ENCODE measurements at places on chromosomes 13 and 19.

DNA sequence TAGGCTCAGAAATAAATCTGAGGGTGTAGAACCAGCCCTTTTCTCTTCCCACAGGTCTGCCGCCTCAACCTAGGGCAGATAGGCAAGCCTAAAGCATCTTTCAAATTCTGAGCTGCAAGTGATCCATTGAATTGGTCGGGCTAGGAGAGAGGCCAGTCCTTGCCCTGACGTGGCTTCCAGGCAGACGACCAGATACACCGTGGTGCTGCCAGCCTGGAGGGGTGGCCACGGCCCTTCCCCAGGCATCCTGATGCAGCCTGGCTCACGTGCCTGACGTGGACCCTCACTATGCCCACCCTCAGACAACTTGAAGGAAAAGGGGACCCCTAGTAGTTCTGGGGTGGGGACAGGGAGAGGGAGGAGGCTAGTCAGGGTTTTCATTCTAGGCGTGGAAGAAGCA is 859.3 kb upstream of the KLHL1 start:
- no peak for DNase-seq

GRCh38 chr13:77898097-77898496 is 20.5 kb downstream of the EDNRB start:
- DNase-seq = no peak

DNA sequence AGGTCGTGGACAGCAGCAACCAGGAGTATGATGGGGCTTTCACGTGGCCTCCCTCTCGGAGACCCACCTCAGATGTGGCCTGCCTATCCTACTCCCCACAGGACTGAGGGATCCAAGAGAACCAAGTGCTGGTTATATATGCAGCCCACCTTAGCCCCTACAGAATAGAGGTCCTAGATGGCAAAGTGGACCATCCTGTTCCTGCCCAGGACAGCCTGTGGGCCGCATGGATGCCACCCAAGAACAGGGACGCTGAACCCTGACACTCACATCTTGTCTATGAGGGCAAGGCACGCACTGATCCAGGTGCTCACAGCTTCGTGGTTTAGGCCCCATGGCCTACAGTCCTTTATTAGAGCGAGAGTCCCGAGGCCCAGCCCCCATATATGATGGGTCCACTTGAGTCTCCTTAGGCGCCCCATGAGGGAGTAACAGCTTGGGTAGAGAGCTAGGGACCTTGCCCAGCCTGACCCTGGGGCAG is 1.5 kb upstream of the SLC27A5 start:
- peak; percentile 81 for DNase-seq

- DNase-seq = no peak
Observed at GRCh38 chr13:111328574-111329410, 8.3 kb downstream of the TEX29 start.

DNA sequence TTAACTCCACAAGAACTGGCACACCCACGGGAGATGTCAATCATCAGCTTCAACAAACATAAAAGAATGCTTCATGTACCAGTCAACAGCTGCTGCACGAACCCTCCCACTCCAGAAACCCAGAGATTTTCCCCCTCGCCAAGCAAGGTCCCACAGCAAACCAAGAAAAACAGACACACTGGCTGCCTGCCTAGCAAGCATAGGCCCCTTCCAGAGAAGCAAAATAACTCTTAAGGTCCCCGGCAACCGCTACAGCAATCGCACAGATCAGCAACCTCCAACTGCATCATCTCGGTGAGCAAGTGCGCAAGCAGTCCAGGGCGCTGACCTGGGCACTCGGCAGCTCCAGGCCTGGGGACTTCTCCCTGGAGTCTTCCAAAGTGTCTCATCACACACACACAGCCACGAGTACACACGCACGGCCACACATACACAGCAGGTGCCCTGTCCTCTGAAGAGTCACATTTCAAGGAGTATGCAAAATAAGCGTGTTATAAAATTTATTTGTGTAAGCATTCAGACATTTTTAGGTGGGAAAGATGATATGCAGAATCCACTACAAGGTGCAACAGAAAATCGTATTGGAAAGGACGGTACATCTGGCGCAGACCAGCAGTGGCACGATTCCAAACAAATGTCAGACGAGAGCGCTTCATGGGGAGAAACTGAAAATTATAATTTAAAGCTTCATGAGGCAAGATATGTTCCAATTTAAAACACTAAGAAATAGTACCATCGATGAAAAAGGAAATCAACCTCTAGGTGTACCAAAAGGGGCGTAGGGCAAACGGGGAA is 125.0 kb downstream of the STK24 start:
- peak; percentile 4 for DNase-seq

GRCh38 chr13:91078093-91078679 is 269.3 kb upstream of the MIR17HG start:
- peak; percentile 18 for DNase-seq

GRCh38 chr19:10603873-10604459 is 16.9 kb upstream of the AP1M2 start:
- no peak for DNase-seq

- peak; percentile 50 for DNase-seq
Observed at GRCh38 chr19:18593367-18594095, 4.9 kb downstream of the REX1BD start.

- no peak for DNase-seq
Observed at GRCh38 chr13:51626749-51627148, 42.5 kb downstream of the WDFY2 start.

DNA sequence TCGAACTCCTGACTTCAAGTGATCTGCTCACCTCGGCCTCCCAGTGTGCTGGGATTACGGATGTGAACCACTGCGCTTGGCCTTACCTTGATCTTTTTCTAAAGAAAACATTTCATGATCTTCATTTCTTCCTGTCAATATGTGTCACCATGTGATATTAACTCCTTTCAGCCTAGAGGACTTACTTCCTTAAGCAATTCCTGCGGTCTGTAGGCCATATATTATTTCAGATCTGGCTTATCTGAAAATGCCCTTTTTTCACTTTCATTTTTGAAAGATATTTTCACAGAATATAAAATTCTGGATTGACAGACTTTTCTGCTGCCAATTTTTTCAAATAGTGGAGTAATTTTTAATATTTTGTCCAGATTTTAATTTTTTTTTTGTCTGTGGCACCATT is 2.0 kb upstream of the GPR32 start:
- no peak for DNase-seq

- DNase-seq = no peak
Observed at GRCh38 chr19:3189702-3190469, 4.2 kb downstream of the NCLN start.

DNA sequence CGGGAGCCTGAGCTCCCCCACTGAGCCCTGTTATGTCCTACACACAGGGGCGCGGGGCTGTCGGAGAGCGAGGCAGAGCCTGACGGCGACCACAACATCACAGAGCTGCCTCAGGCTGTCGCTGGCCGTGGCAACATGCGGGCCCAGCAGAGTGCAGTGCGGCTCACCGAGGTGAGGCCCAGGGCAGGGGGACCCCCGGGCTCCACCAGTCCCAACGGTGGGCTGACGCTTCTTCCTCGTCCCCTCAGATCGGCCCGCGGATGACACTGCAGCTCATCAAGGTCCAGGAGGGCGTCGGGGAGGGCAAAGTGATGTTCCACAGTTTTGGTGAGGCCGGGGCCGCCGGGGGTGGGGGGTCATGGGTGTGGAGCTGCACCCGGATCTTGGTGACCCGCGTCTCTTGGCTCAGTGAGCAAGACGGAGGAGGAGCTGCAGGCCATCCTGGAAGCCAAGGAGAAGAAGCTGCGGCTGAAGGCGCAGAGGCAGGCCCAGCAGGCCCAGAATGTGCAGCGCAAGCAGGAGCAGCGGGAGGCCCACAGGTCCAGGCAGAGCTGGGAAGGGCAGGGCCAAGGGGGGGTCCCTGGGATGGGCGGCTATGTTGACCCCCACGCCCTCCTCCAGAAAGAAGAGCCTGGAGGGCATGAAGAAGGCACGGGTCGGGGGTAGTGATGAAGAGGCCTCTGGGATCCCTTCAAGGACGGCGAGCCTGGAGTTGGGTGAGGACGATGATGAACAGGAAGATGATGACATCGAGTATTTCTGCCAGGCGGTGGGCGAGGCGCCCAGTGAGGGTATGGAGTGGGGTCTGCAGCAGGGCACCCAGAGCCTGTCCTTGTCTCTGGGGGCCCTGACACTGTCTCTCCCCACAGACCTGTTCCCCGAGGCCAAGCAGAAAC is 1.2 kb upstream of the P2RY11 start:
- no peak for DNase-seq

- DNase-seq = peak; percentile 12
Observed at GRCh38 chr19:2533686-2534422, 57.9 kb downstream of the GADD45B start.

GRCh38 chr13:41710771-41711170 is 250.1 kb downstream of the VWA8 start:
- no peak for DNase-seq

GRCh38 chr19:29515706-29516357 is 10.0 kb upstream of the VSTM2B start:
- DNase-seq = no peak

DNA sequence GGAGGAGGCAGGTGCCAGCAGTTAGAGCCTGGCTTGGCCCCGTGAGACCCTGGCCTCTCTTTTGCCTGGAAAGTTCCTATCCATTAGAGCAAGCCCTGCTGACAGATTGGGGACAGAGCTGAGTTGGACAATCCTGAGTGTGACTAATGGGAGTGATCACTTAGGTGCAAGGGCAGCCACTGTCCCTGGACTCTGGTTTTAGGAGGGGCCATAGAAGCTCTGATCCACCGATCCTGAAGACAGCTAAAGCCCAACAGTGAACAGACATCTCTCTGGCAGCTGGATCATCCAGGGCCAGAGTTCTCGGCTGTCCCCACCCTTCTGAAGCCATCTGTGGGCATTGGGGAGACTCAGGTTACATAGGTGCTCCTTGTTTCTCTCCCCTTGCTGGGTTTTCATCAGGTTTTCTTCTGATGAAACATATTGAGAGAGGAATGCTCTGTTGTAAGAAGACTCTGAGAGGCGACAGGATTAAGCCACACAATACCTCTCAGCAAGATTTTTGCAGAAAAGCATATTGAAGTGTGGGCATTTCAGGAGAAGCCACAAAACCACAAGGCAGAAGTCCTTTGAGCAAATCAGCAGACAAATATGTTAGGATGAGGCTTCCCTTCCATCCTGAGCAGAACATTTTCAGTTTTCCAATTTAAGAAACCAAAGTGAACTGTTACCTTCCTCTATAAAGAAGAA is 288.0 kb upstream of the MAB21L1 start:
- DNase-seq = no peak

DNA sequence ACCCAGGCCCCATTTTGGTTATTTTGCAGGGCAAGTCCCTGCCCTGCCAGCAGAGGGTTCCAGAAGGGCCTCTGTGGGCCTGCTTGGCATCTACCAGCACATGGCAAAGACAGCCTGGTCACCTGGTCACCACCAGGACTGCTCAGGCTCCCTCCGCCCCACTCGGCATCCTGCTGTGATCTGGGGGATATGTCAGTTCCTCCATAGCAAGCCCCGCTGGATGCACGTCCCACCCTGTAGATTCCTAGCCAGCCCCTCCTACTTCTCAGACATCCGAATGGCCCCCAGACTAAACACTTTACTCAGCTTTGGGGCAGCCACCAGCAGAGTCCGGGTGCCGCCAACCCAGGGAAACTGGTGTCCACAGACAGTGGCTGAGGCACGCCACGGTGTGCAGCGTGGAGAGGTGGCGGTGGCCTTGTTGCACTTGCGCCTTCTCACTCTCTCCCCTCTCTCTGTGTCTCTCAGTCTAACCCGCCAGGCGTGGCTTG is 31.8 kb upstream of the USE1 start:
- no peak for DNase-seq

DNA sequence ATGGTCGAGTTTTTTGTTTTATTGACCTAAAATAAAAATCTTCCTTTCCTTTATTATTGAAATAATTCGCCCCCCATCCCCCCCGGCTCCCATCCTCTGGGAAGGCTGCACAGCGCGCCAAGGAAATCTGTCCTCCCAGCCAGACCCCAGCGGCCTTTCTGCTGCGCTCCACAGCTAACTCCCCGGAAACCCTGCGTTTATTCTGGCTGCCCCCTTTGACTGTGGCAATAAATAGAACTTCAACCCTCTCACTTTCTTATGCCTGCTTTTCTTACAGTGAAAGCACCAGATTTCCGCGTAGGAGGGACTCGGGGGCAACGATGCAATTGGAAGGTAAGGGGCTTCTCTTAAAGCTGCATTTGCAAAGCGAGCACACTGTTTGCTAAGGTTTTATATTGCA is 9.7 kb upstream of the C19orf12 start:
- no peak for DNase-seq

- no peak for DNase-seq
Observed at GRCh38 chr13:87035526-87035925, 635.6 kb upstream of the SLITRK5 start.

- no peak for DNase-seq
Observed at GRCh38 chr13:71677124-71677523, 189.9 kb downstream of the DACH1 start.

GRCh38 chr13:32045982-32046785 is 14.6 kb downstream of the FRY start:
- peak; percentile 91 for DNase-seq

DNA sequence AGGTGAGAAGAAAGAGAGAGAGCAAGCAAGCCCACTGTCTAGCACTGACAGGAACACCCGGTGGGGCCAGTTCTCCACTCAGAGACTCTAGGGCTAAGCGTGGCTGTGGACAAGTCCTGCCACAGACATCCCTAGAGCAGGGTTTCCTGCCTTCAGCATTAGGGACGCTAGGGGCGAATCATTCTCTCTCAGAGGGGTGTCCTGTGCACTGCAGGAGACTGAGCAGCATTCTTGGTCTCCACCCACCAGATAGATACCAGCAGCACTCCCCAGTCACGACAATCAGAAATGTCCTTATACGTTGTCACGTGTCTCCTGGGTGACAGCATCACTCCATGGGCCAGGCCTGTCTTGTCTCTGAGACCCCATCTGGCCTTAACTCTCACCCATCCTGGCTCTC is 1.5 kb downstream of the OR10H1 start:
- no peak for DNase-seq

DNA sequence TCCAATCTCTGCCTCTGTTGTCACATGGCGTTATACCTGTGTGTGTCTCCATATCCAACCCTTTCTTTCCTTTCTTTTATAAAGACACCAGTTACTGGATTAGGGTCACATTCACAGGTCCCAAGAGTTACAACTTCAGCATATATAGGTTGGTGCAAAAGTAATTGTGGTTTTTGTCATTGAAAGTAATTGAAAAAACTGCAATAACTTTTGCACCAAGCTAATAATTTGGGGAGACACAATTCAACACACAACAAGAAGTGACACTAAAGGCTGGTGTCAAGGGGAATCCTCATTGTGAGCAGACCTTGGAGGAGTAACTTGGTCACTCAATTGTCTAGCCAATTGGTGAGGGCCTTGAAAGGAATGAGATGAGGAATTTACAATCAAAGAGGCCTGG is 1366.1 kb downstream of the PCDH9 start:
- no peak for DNase-seq

- no peak for DNase-seq
Observed at GRCh38 chr13:51920267-51920666, 58.5 kb downstream of the CCDC70 start.

DNA sequence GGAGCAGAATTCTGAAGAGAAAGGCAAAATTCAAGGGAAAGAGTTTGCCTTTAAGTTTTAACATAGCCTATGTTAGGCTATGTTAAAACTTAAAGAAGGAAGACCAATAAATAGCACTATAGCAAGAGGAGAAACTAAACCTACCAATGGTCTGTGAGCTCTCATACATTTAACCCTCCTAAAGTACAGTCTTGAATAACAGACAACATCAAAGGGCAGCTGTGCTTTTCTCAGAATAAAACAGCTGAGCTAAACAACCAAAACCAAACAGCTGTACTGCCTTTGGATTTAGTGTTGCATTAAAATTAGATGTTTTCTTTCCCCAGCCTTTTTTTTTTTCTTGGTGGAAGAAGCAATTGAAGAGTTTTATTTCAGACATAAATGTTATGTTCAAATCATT is 34.0 kb downstream of the KLF5 start:
- DNase-seq = peak; percentile 23

- DNase-seq = peak; percentile 61
Observed at GRCh38 chr19:3129112-3129511, 6.7 kb upstream of the GNA15 start.

Data from DMS53 (cell line).